Stimulated activated CD8-positive, alpha-beta memory T cell treated with anti-CD3 and anti-CD28 coated beads, Interleukin-15, amount 100 ng/mL, for 1 hour (primary cell): ENCODE measurements at places on chromosomes 16 and 17.

- DNase-seq: no peak
Observed at GRCh38 chr16:53209429-53209828, 154.6 kb downstream of the CHD9 start.

DNA sequence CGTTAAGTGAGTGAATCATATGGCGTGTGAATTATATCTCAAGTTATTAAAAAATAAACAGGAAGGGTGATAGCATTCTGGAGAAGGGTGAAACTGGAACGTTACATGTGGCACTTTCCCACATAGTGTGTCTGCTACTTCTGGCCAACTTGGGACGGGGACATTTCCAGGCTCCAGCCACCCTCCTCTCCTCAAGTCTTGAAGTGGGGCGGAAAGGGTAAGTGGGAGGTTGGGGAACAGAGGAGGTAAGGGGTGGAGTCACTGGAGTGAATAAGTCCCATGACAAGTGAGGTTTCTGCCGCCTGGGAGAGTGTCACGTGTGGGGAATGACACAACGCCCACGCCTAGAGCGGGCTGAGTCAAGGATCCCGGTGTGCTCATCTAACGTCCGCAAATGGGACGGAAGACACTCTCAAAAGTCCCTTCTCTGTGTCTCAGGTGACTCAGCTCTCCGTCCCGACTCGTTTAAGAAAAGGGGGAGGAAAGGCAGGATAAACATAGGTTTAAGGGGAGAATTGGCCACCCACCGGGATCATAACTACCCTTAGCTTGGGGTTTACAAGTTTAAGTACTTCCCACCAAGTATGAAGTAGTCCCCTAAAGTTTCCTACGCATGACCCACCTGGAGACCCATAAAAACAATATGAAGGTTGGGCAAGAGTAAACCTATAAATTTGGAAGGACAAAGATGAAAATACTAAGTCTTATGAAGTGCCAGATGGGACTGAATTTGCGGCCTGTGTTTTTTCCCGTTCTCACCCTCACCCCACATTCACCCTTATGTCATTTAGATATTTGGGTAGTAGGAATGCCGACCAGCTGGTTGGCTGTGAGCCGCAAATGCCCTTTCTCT lies 1.2 kb upstream of the SPAG9 start:
- peak; percentile 57 for DNase-seq

DNA sequence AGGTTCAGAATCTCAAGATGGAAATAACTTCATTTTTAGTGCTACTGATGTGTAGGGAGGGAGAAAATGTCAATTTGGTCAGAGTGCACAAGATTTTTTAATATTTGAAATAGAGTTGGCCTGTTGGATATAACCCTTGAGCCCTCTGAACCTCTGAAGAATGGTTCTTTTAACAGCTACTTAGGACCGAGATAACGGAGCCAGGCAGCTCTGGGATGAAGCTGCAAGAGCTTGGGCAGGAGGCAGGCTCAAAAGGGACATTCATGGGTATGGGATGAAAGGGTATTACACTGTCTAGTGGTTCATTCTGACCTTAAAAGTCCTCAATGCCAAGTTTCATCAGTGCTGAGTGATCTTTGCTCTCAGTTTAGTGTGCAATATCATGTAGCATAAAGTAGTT lies 111.4 kb upstream of the CPHXL start:
- DNase-seq: no peak

DNA sequence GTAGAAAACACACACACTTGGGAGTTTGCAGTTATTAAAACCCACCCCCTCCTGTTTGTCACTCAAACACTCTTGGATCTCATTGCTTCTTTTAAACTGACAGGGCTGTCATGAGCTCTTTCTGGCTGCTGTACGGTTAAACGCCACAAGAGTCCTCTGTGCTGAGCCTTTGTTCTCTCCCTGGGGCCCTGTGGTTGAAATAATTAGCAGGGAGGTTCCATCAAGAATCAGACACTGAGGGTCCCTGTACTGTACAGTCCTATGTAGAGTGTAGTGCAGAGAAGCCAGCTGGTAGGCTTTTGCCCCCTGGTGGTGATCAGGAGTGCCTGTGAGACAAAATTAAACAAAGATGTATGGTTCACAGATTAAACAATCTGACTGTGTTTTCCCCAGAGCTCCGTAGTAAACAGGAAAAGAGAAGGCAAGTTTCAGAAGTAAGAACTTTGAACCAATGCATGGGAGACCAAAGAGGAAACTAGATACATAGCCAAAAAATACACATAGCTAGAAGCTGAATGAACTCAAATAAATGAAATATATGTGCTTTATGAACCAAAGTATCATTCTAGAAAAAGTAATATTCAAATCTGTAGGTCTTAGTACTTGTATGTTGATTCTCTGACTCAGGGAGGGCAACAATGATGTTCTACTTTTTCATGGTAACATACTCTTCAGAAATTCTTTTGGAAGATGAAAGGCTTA lies 1.4 kb upstream of the SSH2 start:
- DNase-seq: peak; percentile 37

- no peak for DNase-seq
Observed at GRCh38 chr16:4688674-4689045, 4.7 kb upstream of the NUDT16L1 start.

DNA sequence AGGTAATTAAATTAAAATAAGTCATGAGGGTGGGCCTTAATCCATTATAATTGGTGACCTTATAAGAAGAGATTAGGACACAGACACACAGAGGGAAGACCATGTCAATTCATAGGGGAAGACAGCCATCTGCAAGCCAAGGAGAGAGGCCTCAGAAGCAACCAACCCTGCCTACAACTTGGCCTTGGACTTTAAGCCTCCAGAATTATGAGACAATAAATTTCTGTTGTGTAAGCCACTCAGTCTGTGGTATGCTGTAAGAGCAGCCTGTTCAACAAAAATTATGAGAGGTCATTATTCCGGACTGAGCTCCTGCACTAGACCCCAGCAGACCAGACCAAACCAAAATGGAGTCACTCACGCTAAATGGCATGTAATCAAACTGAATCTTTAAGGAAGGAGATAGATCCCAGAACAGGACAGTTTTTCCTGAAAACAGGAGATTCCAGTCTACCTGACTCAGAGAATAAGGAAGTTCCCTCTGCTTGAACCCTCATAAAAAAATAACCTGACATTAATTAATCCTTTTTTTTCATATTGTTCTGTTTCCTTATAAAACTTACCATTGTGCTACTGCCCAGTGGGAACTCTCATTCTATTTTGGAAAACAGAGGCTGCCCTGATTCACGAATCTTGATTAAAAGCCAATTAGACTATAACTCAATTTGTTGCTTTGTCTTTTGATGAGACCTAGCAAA lies 74.3 kb downstream of the DNAH3 start:
- DNase-seq: no peak

GRCh38 chr16:79089735-79090284 lies 510.7 kb downstream of the MAF start:
- no peak for DNase-seq

- no peak for DNase-seq
Observed at GRCh38 chr17:35819455-35819854, 10.2 kb downstream of the TAF15 start.

DNA sequence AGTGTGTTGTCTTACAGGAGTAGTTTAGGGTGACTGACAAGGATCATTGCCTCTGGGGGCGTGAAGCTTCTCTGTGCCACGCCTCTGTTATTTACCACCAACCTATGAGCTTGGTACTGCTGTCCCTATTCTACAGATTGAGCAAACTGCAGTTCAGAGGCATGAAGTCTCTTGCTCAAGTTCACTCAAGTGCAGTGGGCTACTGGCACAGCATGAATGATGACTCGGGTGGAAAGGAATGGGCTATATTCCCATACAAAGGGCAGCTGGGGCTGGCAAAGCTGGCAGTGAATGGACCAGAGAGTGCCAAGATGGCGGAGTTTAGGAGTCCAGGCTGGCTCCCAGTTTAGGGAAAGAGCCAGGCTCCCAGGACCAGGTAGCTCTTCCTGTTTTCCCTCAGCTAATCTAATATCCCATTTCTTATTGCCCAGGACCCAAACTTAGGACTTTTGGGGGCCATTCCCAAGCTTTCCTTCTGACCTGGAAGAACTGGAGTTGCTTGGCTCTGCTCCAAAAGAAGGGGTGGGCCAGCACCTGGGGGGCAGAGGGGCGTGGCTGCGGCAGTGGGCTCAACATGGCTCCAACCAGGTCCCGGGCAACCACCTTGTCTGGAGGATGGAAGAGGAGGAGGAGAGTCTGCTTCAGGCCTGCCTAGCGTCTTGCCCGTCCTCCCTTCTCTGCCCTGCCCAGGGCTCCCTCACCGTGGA lies 12.9 kb downstream of the PLK1 start:
- DNase-seq: no peak

DNA sequence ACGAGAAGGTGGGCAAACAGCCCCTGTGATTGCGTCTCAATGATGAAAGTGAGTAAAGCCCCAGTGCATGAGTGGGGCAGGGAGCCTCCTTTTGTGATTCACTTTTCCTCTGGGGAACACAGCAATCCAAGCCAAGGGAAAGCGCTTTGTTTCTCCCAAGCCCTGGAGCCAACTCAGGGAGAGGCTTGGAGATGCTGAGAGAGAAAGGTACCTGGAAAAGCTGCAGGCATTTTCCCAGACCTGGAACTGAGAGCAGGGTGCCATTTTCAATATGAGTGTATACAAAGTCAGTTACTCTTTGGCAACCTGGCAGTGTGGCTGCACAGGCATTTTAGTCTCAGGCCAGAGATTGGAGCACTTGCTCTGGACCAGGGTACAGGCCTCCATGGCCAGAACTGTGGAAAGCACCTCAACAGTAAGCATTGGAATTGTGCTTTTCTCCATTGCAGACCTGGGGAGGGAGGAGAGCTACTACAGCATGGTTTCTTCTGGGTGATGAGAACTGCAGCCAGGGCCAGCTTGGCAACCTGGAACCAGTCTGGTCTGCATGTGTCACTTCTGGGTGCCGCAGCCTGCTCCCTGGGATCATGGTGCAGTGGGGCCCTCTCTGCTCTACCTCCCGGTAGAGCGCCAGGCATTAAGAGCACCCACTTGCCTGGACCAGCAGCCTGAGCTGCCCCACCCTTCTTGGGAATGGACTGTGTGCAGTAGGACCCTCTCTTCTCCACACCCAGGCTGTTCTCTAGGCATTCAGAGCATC lies 89.0 kb upstream of the CDH5 start:
- DNase-seq: no peak

DNA sequence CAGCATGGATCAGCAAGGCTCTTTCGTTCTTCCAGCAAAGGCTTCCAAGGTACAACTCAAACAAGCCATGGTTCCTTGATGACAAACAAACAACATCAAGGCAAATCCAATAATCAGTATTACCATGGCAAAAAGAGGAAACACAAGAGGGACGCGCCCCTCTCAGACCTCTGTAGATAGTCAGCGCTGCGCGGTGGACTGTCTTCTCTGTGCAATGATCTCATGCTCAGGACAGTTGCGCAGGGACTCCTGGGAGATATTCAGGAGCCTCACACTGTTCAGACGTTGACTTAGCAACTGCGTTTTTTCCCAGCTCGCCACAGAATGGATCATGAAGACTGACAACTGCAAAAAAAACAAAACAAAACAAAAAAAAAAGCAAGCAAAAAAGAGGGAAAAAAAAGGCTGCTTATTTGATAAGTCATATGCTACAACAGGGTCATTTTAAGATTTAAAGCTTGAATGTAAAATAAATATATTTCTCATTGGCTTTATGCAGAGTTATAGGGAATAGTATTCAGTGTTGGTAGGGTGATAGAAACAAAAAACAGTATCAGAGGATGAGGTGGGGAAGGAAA lies 37.1 kb upstream of the ADCY7 start:
- DNase-seq: no peak

DNA sequence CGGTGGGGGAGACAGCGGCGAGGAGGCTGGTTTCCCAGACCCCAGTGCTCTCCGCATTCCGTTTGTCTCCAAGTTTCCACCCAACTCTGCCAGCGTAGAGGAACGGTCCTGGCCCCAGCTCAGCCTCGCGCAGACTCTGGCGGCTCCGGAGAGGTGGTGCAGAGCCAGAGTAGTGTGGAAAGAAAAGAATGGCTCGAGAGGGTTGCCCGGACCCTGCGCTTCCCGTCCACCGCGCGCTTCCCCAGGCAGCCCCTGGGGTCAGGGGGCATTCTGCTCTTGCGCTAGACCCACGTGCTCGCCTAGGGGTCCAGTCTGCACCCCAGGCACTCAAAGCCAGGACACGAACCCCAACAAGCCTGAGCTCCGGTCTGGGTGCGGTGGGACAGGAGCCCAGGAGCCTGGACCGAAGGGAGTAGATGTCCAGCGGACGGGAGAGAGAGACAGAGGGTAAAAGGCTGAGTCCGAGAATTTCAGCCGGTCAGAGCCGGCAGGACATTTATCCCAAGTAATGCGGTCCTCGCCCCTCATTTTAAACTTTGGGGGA lies 3.8 kb downstream of the PMP22 start:
- no peak for DNase-seq

- no peak for DNase-seq
Observed at GRCh38 chr17:75205793-75206163, 299 bp downstream of the NUP85 start.

- no peak for DNase-seq
Observed at GRCh38 chr17:2958706-2959222, 104.6 kb downstream of the OR1D5 start.

DNA sequence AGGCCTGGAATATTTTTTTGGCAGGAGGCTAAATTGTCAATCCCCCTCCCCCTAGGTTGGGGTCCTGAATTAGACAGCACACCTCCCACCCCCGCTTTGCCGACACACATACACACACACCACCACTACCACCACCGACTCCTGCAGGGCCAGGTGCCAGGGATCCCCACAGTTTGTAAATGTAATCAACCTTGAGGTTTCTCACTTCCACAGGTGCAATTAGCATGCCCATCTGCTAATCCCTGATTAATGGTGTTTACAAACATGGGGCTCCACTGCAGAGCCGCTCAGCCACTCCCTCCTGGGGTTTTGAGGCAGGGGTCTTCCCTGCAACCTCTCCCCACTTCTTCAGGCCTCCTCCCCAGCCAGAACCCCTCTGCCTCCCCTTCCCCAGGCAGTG lies 11.8 kb downstream of the MRM1 start:
- no peak for DNase-seq

- no peak for DNase-seq
Observed at GRCh38 chr16:29862383-29862883, 593 bp downstream of the CDIPT start.

DNA sequence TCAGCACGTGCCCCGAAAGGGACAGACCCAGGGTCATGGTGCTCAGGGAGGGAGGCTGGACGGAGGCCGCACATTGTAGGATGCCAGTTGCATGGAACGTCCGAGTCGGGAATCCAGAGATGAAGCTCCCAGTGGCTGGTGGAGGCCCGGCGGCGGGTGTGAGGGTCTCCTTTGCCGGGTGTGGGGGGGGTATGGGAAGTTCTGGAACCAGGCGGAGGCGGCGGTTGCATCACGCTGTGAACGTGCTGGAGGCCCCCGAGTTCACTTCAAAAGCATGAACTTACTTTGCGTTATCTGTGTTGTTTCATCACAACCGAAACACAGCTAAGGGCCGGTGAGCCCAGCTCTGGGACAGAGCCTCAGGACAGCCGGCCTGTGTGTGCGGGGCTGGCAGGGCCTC lies 73.4 kb upstream of the GNG13 start:
- DNase-seq: no peak

GRCh38 chr16:11310997-11311561 lies 29.9 kb upstream of the PRM1 start:
- DNase-seq: no peak
